WTC11 (cell line): ENCODE measurements at places on chromosomes 5 and 9. TPM values are rescaled to one million over a fixed set of nuclear protein-coding genes. Genes with fewer than 3 reads are reported as not detected.

DNA sequence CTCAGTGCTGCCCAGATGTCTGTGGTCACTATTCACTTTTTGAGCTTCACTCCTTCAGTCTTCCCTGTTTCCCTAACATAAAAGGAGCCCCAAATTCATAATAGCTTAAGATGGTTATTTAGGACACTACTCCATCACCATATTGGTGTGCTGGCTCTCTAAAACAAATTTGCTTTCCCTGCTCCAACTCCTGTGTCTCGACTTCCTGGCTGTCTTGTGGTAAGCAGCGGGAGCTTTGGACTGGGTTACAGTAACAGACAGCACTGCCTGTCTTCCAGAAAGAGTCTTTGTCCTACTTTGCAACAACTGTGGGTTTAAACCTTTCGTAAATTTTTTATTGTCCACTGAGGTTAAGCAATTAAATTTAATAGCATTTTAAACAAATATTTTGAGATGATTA lies 389.4 kb downstream of the CDH9 start:
- peaks cover 17% of the 10 kb centered on the region for H3K36me3 ChIP-seq
- no peak overlapping the region for H3K4me3 ChIP-seq
- H3K4me1 ChIP-seq = 0 out of 2 replicates have a peak, but pooled peaks cover 2% of the 10 kb centered on the region
- H3K27ac ChIP-seq = no peak overlapping the region
- DNase-seq = no peak

DNA sequence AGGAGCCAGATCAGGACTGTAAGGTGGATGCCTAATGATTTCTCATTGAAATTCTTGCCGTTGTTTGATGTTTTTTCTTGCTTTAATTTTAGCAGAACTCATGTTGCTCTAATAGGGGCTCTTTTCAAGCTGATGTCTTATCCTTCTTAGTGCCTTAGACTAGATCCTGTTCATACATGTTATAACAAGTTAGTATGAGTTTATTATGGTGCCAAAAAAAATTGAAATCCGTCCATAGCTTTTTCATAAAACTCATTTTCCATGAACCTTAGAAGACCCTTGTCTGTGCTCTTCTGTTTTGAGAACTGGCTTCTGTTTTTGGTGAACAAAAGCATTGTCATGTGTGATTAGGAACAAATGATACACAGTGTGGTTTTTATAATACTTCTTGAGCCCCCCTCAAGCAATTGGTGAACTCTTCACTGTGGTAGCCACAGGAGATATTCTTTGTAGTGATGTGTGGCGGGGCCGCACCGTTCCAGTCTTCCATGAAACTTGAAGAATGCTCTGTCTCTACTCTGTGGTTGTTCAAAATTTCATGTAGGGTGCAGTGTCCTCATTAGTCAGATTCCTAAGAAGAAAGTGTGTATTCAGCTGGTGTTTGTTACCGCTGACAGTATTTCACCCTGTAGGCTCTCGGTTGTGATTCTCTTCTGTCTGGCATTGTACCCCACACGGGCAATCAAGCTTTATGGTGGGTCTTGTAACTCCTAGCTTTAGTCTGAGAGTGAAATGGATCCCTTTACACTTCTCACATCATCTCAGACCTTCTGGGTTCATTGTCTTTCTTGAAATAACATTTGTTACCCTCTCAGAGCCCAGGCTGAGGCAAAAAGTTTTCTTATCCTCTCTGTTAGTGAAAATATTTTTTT lies 10.7 kb downstream of the OTULIN start:
- no peaks in the 10 kb centered on the region for H3K27me3 ChIP-seq
- H3K27ac ChIP-seq = no peak overlapping the region
- peaks cover 5% of the 10 kb centered on the region for H3K36me3 ChIP-seq
- no peak overlapping the region for H3K4me3 ChIP-seq
- no peak for DNase-seq

DNA sequence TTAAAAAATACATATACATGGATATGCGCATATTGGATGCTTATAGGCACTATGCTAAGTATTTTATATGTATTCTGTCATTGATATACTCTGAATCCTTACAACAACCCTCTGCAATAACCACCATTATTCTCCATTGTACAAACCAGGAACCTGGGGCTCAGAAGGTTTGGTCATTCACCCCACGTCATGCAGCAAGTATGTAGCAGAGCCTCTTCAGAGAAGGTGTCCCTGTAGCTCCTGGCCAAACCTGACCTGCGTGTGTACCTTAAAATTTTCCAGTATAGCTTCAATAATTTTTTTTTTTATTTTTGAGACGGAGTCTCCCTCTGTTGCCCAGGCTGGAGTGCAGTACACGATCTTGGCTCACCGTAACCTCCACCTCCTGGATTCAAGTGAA lies 51.9 kb downstream of the MFAP3 start:
- no peak overlapping the region for H3K4me3 ChIP-seq
- no peak overlapping the region for H3K27ac ChIP-seq
- H3K27me3 ChIP-seq = peaks cover 8% of the 10 kb centered on the region
- no peaks in the 10 kb centered on the region for H3K36me3 ChIP-seq
- no peak for DNase-seq

- no peak overlapping the region for H3K4me3 ChIP-seq
- no peak for DNase-seq
- H3K36me3 ChIP-seq = no peaks in the 10 kb centered on the region; the same call in 1 of the 2 replicates
- H3K27me3 ChIP-seq = no peaks in the 10 kb centered on the region; the same call in none of the 2 replicates
- H3K4me1 ChIP-seq = no peaks in the 10 kb centered on the region
These were observed 17.2 kb upstream of the ROR2 start for GRCh38 chr9:91967259-91967658.

Gene IL5
- not detected in 3 replicates for total RNA-seq
